ENCODE measurements at places on chromosomes 11 and 22.

DNA sequence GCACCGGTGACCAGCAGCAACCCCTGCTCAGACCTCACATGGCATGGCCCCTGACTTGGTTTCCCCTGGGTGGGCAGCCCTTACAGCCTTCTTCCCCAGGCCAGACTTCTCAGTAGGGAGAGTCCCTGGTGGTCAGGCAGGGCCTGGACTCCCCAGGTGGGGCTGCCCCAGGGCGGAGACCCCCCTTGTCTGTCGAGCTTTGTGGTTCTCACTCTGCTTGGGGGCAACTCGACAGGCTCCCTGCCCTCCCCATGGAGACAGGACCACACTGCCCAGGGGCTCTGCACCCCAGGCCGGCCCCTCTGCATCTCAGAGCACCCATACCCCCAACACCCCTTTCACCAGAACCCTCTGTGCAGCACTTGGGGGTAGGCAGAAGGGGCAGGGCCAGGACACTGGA, 87.7 kb downstream of the MORC2 start:
- no peak for DNase-seq

- no peak for DNase-seq
Observed at GRCh38 chr11:117618982-117619355, 178.0 kb downstream of the DSCAML1 start.

DNA sequence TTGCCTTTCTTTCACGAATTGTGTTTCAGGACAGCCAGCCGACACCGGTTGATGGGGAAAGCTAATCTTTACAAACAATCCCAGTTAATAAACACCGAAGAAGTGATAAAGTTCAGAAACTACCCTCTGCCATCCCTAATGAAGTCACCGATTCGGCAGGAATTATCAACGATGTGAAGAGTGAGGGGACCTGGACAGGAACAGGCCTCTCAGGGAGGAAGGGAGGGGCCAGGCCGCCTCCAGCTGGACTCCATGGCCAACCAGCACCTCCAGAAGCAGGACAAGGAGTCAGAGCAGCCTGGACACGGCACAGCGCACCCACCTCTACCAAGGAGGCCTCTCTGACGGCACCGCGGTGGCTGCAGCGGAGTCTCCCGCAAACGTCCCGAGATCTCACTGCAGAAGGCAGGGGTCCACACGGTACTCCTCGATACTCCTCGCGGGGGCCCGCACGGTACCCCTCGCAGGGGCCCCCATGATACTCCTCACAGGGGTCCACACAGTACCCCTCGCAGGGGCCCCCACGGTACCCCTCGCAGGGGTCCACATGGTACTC, 3.9 kb downstream of the TOLLIP start:
- DNase-seq = peak; percentile 65

- no peak for DNase-seq
Observed at GRCh38 chr11:12083380-12083779, 27.0 kb upstream of the MICAL2 start.

GRCh38 chr22:38870791-38871359, 1.1 kb downstream of the CBX6 start:
- DNase-seq = no peak

DNA sequence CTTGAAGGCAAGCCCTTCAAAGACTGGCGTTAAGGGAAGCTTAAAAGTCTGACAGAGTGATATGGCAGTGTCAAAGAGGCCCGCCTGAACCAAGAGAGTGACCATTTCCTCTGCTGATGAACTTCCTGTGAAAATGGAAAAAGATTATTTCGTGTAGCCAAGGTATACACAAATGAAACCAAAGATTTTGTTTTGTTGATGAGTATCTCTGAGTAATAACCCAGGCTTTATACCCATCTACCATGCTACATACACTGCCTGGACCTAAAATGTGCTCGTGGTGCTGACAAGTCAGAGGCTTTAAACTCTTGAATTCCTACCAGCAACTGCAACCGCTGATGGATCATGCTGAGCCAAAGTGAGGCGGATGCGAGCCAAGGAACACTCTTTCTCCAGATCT, 21.0 kb upstream of the FNBP4 start:
- no peak for DNase-seq

DNA sequence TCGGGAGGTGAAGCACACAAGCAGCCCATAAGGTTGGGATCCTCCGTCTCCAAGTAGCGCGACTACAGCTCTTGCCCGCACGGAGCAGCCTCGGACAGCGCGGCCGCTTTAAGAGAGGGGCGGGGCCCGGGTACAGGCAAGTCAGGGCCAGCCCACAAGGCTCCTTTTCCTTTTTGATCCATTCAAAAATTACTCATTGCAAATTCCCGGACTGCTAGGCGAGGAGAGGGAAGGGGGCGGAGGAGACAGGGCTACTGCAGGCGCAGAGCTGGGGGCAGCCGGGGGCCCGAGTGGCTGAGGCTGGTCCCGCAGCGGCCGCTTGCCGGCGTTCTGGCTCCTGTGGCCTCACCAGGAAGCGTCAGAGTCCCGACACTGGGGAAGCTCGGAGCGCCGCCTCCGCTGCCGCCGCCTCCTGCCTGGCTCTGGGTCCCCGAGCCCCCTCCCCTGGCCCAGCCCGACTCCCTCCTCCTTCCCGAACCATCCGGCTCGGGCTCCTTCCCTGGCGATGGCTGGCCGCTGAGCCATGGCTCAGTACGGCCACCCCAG, at the start of gene UBASH3B:
UBASH3B (plus strand) TSS at position 196 of the 546 bp plus-strand sequence; CDS start at position 524, 328 bp downstream.
- DNase-seq = peak; percentile 75

- peak; percentile 95 for DNase-seq
Observed at GRCh38 chr11:62001450-62002191, 34.2 kb upstream of the FTH1 start.

DNA sequence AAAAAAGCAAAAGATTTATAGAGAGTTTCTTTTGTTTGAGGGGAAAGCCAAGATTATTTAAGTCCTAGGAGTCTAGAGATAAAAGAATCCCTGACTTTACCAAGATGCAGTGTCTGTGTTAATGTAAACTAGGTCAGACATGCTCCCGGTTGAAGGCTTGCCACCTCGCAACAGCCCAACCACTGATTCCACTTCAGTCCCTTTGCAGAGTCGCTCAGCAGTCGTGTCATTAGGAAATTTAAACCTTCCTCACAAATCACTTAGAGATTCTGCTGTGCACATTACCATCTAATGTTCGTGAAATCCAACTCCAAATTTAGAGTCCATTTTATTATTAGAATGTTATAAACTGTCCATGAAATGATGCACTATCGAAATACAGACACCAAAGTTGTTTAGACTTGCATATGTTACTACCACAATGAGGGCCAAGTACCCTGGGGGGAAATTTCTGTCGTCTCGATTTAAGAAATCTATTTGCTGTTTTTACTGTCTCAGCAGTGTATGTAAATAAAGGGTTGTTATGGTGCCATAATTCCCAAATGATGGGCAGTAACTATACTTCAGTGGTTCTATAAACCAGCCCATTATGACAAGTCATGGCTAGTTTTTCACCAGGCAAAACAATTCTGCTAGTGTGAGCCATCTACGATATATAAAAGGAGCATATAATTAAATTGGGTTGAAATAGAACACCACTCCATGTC, 101.4 kb upstream of the MTNR1B start:
- no peak for DNase-seq

GRCh38 chr11:33967451-33967850, 75.6 kb upstream of the LMO2 start:
- DNase-seq = no peak

DNA sequence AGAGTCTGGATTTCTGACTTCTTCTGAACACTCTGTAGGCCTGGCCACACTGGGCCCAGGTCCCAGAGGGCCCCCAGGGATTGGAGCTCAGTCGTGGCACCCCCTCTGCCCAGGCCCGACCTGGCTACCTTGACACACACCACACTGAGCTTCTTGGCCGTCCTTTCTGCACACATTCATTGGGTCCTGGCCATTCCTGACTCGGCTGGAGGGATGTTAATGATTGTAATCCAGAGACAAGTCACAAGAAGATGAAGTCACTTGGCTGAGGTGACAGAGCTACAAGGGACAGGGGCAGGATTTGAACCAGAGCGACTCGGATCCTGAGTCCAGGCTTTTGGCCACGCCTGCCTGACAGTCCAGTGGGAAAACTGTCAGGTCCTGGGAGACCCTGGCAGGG, 23.9 kb upstream of the PDGFB start:
- DNase-seq = no peak

- DNase-seq = no peak
Observed at GRCh38 chr11:104451197-104451893, 287.4 kb upstream of the PDGFD start.

DNA sequence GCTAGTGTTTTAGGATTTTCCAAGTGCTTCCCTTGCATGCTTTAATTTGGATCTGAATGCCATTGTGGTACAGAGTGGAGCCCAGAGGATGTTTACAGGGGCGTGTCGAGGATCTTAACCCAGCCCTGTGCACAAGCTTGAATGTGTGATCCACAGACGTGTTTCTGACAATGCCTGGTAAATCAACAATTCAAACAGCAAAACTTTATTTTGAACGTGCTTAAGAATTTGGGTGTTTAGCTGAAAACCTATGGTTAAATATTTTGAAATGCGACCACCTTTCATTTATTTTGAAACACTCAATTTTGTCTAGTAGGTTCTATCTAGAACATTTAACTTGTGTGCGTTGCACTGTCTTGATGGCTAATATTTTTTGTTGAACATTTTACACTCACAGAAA, 1.8 kb downstream of the TUBA8 start:
- DNase-seq = no peak

GRCh38 chr11:116215471-116216113, 557.2 kb downstream of the BUD13 start:
- no peak for DNase-seq

DNA sequence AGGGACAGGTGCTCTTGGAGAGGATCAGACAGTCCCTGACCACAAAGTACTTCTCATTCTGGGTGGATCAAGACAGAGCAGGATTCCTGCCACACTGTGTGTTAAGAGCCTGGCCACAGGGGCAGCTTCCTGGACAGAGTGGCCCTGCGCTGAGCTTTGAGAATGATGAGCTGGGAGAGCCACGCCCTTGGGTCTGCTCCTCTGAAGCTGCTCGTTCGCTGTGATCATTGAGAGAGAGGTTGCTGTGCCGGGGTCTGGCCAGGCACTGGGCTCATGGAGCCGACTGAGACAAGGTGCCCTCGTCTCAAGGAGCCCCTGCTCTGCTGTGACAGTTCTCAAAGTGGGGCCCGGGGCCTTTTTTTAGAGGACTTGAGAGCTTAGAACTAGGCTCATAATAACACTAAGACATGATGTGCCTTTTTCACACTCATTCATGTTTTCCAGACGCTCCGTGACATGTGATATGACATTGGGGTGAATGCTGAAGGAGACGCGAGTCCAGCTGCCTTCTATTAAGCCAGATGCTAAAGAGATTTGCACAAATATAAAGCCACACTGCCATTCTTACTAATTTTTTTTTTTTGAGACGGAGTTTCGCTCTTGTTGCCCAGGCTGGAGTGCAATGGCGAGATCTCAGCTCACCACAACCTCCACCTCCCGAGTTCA, 1.6 kb upstream of the MFRP start:
- no peak for DNase-seq

DNA sequence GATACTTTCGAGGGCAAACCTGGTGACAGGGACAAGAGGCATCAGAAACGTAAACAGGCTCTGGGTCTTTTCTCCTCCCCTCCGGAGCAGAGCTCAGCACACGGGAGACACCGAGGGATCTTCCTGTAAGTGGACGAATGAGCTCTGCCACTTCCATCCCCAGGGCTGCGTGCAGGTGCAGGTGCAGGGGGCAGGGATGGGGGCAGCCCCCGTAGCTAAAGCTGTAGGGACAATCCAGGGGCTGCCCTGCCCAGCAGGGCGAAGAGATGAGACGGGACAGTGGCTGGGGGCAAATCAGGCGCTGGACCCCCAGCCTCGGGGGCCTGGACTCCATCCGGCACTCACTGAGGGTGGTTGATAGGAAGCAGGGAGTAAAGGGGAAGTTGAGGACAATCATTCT, 505.4 kb downstream of the BRD1 start:
- DNase-seq = peak; percentile 18

- peak; percentile 88 for DNase-seq
Observed at GRCh38 chr22:43823353-43823908, 11.3 kb upstream of the EFCAB6 start.

- peak; percentile 48 for DNase-seq
Observed at GRCh38 chr11:66848671-66849500, 5.6 kb downstream of the RCE1 start.

DNA sequence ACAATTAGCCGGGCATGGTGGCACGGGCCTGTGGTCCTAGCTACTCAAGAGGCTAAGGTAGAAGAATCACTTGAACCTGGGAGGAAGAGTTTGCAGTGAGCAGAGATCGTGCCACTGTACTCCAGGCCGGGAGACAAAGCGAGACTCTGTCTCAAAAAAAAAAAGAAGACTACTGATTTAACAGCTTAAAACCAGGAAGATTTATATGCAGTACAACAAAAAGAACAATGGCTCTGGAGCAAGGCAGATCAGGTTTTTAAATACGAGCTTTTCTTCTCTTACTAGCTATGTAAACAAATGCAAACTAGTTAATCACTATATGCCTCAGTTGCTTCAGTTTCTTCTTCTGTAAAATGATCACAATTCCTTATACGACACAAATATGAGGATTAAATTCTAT, 6.9 kb downstream of the FAM168A start:
- no peak for DNase-seq

DNA sequence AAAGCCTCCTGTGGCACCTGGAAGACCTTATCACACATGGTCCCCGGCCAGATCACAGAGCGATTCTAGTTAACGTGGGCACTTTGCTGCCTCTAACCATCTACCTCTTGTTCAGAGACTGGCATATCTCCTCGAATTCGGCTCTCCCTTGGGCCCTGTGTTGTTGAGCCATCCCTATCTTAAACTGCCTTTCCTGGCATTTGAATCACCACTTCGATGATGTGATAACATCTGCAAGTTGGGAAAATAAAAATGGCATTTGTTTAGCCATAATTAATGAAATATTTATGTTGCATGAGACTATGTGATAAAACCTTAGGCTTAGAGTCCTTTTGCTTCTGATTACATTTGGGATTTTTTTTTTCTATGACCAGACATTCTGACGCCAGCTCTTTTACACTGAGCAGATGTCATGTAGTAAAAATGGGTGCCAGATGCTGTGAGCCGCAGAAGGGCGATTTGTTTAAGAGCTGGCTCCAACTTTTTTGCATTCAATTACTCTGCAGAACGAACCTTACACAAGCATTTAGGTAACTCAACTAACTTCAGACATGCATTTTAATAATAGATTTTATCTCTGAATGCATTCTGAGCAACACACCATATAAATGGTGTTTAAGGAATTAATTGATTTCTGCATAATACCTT, 58.5 kb upstream of the PARVA start:
- DNase-seq = no peak

GRCh38 chr11:67648140-67648795, 2.3 kb downstream of the ACY3 start:
- DNase-seq = no peak

Measured in left lobe of liver (tissue), 2 donors.